Fibroblast of lung (primary cell): ENCODE measurements at places on chromosomes 5 and 9. TPM values are rescaled to one million over a fixed set of nuclear protein-coding genes. Genes with fewer than 3 reads are reported as not detected.

The SPAG8 gene
- total RNA-seq, result 1.0 and 1.3 TPM in 2 replicates

The UBE2QL1 gene
- total RNA-seq, result under 0.01 TPM in 1 of 2 replicates, not detected in the other

The PRUNE2 gene
- total RNA-seq, result 44.9 and 95.6 TPM in 2 replicates

The SHROOM1 gene
- total RNA-seq, result 4.1 and 6.1 TPM in 2 replicates

The PCDHB14 gene
- total RNA-seq, result 0.77 and 1.7 TPM in 2 replicates

The C5orf58 gene
- total RNA-seq, result not detected in 2 replicates

The PPP3R2 gene
- total RNA-seq, result not detected in 2 replicates

The BHMT2 gene
- total RNA-seq, result 10.3 and 20.3 TPM in 2 replicates

The NR4A3 gene
- total RNA-seq, result 5.6 and 9.1 TPM in 2 replicates

The HAPLN1 gene
- 0.17 TPM in 1 of 2 replicates, not detected in the other for total RNA-seq
